Epithelial cell of alveolus of lung (primary cell): ENCODE measurements at places on chromosomes 3 and 15. TPM values are rescaled to one million over a fixed set of nuclear protein-coding genes. Genes with fewer than 3 reads are reported as not detected.

BHLHE40 gene
- total RNA-seq = 14.9 and 83.5 TPM in 2 replicates

ITPR1 gene
- 11.0 and 11.2 TPM in 2 replicates for total RNA-seq

GRIP2 gene
- under 0.01 TPM in 1 of 2 replicates, not detected in the other for total RNA-seq

CLDN18 gene
- not detected in 2 replicates for total RNA-seq

IRAK2 gene
- 4.2 and 10.2 TPM in 2 replicates for total RNA-seq

IQCF5 gene
- not detected in 2 replicates for total RNA-seq

ANKUB1 gene
- not detected in 2 replicates for total RNA-seq

ADGRG7 gene
- not detected in 2 replicates for total RNA-seq

MAPKAPK3 gene
- 15.0 and 32.2 TPM in 2 replicates for total RNA-seq

ZBBX gene
- not detected in 2 replicates for total RNA-seq

PLA2G4B gene
- under 0.01 and 0.32 TPM in 2 replicates for total RNA-seq

PPP1R14D gene
- not detected in 2 replicates for total RNA-seq

UBE2E2 gene
- 75.6 and 123 TPM in 2 replicates for total RNA-seq

CSPG5 gene
- 0.08 and 0.26 TPM in 2 replicates for total RNA-seq

WHAMM gene
- total RNA-seq = 1.9 and 7.1 TPM in 2 replicates

ALAS1 gene
- 45.6 and 45.7 TPM in 2 replicates for total RNA-seq

EAF2 gene
- 1.6 TPM in 1 of 2 replicates, not detected in the other for total RNA-seq

COLQ gene
- total RNA-seq = 0.08 TPM in 1 of 2 replicates, not detected in the other

LXN gene
- total RNA-seq = 441 and 503 TPM in 2 replicates

CKMT1A gene
- not detected in 2 replicates for total RNA-seq

CCDC9B gene
- total RNA-seq = 2.3 and 3.0 TPM in 2 replicates

BFSP2 gene
- total RNA-seq = not detected in 2 replicates

PTPN23 gene
- total RNA-seq = 16.3 and 17.8 TPM in 2 replicates
